ENCODE measurements at places on chromosomes 1 and 21.

- DNase-seq: no peak
Observed at GRCh38 chr1:203085528-203086406, at the start of gene MYOG. Gene MYOG, minus strand, starts transcription at chr1:203086012. Its CDS starts 51 bp downstream, at chr1:203085961.

DNA sequence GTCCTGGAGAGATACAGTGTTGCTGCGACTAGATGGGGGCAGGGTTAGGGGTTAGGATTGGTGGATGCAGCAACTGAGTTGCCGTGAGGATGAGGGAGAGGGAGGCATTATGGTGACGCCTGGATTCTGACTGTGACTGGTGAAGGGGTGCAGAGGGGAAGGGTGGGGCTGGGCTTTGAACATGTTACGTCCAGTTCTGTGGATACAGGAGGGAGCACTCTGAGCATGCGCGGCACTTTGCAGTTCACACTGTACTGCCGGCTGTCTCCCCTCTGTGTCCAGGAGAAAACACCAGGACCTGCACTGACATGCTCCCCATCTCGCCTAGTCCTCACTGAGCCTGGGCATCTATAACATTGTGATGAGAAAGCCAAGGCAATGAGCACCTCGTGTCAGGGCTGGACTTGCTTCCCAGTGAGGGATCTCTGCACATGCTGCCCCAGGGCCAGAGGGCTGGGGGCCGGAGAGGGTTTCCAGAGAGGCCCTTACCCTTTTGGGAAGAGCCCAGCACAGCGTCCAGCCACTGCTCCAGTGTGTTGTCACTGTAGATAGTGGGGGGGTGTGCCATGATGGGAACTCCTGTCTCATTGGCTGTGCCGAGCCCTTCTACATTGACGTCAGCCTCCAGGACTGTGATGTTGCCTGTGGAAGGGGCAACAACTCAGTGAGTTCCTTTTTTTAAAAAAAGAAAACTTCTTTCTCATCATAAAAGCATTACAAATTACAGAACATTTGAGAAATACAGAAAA is 7.6 kb downstream of the FAM151A start:
- no peak for DNase-seq

DNA sequence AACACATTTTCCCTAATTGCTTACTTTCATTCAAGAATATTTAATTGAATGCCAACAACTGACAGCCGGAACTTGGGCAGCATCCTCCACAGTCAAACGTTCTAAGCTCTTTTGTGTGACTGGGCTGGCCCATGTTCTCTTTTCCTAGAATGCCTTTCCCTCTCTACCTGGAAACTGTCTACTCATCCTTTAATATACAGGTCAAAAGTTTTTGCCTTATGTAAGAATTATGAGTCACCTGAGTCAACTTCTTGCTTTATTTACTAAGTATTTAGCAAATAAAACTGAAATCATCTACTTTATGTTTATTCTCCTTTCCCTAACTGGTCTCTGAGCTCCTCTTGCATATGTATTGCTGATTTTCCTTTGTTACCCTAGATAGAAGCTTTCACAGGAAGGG is 172.2 kb downstream of the CHRM3 start:
- DNase-seq: no peak

GRCh38 chr1:182080955-182081582 is 19.6 kb upstream of the ZNF648 start:
- DNase-seq: peak; percentile 29

DNA sequence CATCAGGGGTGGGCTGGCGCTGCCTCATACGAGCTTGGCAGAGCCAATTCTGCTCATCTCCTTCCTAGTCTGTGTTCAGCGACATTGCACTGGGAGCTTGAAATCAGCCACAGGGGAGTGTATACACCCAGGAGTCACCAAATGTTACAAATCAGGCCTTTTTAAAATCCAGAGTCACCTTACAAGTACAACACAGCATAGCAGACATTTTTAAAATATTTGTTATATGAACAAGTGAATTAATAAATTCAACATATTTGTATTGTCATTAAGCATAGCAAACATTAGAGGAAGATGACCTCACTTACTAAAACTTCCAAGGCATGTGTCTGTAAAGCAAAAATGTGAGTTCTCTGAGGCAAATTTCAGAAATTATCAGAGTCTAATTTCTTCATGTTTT is 210.0 kb downstream of the HLX start:
- DNase-seq: no peak

DNA sequence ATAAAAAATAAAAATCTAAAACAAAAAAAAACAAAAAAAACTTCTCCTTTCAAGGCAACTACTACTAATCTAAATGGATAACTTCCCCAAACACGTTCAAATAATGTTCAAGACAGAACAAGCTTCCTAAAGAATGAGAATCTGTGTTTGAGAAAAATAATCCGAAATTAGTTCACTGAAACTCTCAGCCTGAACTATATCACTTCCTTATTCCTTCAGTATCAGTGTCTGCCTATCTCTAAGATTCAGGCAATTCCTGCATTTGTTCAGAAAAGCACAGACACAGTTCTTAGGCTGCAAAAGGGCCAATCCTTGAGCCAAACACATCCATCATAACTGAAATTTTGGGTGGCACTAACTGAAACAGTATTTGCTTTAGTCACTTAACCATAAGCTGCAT is 22.4 kb downstream of the DSTYK start:
- DNase-seq: no peak

DNA sequence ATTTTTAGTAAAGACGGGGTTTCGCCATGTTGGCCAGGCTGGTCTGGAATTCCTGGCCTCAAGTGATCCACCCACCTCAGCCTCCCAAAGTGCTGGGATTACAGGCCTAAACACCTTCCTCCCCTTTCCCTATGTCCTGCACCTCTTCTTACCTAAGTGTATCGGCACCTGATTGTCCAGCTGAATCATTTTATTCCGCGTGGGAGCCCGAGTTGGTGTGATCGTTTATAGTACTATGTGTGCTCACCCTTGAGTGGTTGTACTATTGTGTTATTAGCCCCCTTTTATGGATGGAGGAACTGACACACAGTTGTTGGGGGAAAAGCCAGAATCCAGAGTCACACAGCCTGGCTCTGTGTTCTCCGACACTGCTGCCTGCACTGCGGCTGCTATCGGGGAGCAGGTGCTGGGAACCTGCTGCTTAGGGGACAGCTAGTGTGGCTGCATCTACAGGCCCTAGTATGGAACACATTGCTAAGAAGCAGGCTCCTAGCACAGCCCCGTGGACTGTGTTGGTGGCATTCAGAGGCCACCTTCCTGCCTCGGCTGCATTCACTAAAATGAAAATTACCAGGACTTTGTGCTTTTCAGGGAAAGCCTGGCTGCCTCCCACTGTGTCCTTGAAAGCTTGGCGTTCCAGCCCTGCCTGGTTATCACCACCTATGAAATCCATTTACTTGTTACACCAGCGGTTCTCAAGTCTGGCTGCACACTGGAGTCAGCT is 21.6 kb downstream of the ENO1 start:
- no peak for DNase-seq

DNA sequence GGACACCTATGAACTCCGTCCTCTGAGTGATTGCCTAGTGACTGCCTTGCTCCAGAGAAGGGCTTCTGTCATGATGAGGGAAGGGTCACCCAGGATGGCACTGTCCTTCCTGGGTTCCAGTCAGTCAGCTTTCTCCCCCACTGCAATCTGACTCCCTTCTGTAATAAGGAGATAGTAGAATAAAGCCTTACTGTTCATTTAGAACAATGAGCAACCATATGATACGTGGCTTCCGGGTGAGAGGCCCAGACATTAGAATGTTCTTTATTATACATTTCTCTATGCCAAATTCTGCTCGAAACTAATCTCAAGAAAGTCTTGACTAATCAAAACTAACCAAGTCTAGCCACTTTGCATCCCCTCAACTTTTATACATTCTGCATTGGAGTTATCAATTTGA is 8.5 kb upstream of the MTMR11 start:
- DNase-seq: no peak

DNA sequence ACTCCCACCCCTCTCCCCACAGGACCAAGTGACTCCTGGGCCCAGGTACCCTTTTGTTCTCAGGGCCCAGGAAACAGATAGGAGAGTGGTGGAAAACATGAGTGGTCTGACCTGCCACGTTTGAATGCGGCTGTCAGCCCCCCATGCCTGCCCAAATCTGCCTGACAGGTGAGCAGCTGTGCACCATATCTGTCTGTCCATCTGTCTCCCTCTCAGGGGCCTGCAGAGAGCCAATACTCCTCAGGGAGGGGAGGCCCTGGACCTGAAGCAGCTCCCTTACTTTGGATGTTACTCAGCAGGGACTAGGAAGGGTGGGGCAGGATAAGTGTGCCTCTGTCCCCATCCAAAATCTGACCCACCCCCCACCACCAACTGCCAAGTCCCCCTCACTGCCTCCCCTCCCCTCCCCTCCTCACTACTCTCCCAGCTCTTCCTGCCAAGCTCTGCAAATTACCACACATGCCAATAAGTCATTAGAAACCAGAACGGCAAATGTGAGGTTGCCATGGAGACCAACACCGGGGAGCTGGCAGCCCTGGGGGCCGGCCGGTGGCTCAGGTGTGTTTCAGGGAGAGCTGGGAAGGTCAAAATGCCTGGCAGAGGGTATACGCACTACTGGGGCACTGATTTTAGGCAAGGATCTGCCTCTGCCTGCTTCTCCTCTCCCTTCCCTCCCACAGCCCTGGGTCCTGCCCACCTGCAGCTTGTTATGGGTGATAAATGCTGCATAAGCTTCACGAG is 11.5 kb downstream of the LRRN2 start:
- DNase-seq: no peak

GRCh38 chr1:174116042-174116441 is 43.3 kb upstream of the RABGAP1L start:
- peak; percentile 11 for DNase-seq

- DNase-seq: peak; percentile 81
Observed at GRCh38 chr1:212712451-212713303, 13.0 kb upstream of the BATF3 start.

GRCh38 chr1:21261551-21262292 is 28.5 kb downstream of the ECE1 start:
- DNase-seq: peak; percentile 94

GRCh38 chr1:160608057-160608456 is 28.8 kb upstream of the CD84 start:
- DNase-seq: no peak

DNA sequence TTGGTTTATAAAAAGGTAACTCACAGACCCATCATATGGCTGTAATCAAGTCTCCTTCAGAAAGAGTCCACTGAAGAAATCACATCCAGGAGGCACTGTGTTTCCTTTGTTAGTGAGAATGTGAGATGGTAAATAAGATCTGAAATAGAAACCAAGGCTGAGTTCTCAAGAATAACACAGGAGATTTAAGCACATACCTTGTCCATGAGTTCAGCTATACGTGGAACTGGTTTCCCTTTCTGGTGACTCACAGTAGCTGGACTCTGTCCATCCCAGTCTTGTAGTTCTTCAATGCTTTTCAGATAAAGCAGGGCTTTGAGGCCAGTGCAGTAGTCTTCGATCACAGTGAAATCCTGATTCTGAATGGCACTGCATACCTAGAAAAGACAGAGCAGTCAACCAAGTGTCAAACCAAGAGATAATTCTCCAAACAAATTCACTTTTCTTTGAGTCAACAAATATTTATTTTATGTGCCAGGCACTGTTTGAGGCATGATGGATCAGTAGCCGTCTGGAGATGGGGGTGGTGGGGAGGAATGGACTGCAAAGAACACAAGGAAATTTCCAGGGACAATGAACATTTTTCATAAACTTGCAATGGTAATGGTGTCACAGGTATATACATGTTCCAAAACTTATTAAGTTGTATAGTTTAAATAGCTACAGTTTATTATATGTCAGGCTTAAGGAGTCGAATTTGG is 471.4 kb downstream of the PTBP2 start:
- peak; percentile 93 for DNase-seq

DNA sequence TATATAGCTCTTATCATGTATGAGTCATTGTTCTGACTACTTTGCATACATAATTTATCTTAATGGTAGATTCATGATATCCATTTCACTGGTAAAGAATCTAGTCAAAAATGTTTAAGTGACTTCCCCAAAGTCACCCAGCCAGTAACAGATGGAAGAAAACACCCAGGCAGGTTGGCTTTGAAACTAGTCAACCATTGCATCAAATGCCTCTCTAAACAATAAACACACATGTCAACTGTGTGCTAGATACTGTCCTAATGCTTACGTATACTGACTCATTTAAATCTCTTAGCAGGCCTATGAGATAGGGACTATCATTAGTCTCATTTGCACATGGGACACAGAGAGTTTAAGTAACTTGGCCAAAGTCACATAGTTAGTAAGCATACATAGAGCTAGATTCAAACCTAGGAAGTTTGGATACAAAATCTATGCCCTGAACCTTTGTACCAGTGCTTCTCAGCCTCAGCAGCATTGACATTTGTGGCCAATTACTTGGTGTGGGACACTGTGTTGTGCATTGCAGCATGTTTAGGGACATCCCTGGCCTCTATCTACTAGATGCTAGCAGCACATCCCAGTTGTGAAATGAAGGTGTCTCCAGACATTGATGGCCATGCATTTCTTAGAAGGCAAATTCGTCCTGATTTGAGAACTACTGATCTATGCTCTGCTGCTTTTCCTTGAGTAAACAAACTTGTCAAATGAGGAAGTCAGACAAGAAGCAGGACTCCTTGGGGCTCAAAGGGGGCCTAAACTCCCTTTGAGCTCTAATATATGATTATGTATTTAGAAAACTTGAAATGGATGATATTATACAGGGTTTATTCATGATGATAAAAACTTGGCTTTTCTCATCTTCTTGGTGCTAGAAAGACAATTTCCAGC is 316.3 kb downstream of the KCNH1 start:
- DNase-seq: no peak

DNA sequence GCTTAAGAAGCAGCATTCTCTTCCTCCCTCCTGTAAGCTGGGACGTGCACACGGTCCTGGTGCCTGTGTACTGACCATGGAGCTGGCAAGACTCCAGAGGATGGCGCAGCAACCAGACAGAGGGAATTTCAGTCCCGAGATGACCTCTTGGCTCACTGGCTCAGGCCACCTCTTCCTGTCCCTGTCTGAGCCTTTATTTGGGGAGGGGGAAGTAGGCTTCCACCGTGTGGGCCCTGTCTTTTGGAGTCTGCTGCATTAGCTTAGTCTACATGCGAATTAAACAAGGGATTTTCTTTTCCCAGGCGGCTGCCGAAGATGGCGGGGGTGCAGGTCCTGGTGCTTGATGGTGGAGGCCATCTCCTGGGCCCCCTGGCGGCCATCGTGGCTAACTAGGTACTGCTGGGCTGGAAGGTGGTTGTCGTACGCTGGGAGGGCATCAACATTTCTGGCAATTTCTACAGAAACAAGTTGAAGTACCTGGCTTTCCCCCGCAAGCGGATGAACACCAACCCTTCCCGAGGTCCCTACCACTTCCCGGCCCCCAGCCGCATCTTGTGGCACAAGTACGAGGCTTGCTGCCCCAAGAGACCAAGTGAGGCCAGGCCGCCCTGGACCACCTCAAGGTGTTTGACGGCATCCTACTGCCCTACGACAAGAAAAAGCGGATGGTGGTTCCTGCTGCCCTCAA is 10.2 kb downstream of the IL24 start:
- DNase-seq: no peak

- no peak for DNase-seq
Observed at GRCh38 chr1:21447311-21447710, 7.4 kb downstream of the NBPF3 start.

DNA sequence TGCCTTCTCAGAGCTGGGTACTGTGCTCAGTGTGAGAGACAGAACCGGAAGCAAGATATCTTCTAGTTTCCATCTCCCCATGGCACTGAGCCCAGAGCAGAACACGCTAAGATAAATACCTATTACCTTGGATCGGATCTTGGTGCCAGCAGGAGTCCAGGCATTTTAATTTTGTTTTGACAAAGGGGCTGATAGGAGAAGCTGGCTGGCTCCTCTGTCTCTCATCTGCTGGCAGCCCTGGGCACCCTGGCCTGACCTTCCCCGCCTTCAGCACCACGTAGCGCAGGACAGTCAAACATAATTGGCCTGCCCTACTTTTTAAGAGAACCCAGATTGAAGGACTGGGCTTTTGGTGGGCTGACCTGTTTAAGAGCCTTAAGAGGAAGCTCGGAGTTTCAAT is 160.7 kb upstream of the KLHDC7A start:
- no peak for DNase-seq
